Right ventricle myocardium superior (tissue), 1 donor: ENCODE measurements at places on chromosomes 6 and 20. TPM values are rescaled to one million over a fixed set of nuclear protein-coding genes. Genes with fewer than 3 reads are reported as not detected.

The FOXS1 gene
- 0.62 TPM for total RNA-seq

The TINAG gene
- total RNA-seq = 0.16 TPM

The EEF1A2 gene
- 1,229 TPM for total RNA-seq

The SAMHD1 gene
- total RNA-seq = 44.1 TPM

The NOP56 gene
- total RNA-seq = 45.6 TPM

The COL9A3 gene
- total RNA-seq = 2.7 TPM

DNA sequence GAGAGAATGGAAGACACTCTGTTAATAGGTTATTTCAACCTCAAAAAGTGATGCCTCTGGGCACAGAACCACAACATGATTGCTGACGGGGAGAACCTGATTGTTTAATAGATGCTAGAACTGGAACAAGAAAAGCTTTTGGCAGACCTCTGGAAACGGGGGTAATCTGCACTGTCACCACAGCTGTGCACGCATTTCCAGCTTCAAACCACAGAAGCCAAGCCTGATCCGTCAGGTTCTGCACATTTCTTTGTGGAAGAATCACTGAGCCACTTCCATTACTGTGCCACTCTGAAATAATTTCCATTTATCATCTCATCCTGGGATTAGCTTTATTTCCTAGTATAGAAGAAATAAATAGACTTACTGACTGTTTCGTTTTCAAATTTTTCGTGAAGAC is 309.3 kb downstream of the FARS2 start:
- DNase-seq = no peak

GRCh38 chr6:39999006-39999867 is 65.0 kb upstream of the MOCS1 start:
- DNase-seq = no peak

DNA sequence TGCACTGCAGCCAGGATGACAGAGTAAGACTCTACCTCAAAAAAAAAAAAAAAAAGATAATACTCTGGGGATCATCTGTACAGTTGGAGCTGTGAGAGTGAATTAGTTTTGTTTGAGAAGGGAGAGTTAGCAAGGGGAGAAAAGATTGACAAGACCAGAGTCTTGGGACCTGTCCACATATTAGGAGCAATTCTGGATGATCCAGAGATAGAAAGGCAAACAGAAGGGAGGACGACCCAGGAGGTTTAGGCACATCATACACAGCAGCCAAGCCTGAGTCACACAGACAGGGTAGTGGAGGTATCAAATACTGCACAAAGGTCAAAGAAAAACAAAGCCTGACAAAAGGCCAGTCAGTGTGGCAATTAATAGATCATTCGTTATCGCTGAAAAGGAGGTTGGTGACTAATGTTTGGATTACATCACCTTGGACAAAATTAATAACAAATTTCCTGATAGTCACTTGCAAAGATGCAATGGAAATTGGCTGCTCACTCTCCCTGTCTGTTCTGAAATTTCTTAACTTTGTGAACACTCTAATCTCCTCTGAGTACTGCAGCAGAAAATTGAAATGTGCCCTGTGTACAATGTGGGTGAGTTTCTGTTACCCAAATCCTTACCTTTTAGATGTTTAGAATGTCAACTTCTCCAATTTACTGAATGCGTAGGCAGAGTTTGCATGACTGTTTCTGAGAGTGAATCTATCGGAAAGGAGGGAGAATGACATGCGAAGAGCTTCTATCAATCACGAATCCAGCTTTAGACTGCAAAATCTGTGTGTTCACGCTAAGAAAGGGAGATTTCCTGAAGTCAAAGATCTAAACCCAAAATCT is 105.4 kb downstream of the TSHZ2 start:
- no peak for DNase-seq

DNA sequence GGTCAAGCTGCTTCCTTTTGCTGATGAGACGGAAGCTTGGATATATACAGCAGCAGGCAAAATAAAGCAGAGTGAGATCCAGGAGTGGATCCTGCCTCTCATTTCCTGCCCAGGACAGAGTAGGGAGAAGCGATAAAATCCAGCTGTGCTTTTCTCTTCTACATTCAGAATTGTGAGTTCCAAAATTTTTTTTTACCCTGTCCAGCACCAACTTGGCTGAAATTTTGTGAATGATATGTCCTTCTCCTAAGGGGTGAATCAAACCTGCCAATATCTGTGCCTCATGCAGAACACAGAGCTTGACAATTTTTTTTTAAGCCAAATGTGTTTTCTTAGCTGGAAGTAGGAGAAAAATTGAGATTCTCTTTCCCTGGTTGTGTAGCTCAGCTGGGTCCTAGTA is 235.6 kb upstream of the CHD6 start:
- no peak for DNase-seq

DNA sequence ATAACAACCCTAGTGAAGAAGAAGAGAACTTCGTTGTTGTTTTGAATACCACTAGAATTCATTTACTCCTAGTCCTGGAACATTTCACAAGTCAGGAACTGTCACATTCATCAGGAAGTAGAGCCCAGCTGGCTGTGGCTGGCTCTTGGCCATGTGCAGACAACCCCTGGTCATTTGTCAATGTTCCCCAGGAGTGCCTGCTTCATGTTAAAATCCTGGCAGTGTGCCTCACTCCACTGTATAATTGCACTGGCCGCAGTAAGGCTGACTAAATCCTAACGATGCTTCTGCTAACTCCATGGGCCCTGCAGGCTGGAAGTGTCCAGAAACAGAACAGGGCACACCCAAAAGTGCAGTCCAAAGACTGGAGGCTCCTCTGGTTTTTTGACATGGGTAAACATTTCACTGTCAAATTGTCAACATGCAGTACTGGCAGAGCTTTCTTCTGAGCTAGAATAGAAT is 41.5 kb upstream of the ADGRF1 start:
- DNase-seq = peak; percentile 95

GRCh38 chr6:160102956-160103824 is 18.4 kb upstream of the SLC22A1 start:
- DNase-seq = no peak

- no peak for DNase-seq
Observed at GRCh38 chr6:54827010-54827409, 19.6 kb upstream of the FAM83B start.

- DNase-seq = no peak
Observed at GRCh38 chr6:10976571-10976970, 67.5 kb downstream of the ELOVL2 start.

DNA sequence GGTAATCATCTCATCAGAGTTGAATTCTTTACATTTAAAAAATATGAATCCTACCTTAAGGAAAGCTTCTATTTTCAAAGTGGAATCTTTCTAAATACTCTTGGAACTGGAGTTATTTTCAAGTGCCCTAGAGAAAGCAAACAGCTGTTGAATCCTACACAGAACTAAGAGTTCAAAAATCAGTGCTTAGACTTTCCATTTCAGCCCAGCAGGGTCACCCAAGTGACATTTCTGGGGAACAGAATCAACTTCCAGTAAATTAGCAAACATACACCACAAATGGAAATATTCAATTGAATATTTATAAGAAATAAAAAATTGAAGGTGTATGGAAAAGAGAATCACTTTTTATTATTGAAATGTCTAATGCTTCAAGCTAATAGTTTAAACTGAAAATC is 427.7 kb upstream of the NOX3 start:
- no peak for DNase-seq

DNA sequence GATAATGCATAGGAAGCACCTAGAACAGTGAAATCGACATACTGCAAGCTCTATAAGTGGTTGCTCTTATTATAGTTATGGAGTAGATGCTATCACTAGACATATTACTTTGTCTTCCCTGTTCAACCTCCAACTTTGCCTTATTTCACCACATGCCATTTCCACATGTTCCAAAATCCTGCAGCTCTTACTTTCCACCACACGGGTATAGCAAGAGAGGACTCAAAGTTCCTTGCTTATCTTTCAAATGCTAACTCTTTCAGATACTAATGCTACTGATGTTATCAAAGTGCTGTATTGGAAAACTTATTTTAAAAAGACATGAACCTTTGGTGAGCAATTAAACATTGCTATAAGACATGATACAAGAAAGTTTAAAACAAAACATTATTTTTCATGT is 1130.1 kb downstream of the HACE1 start:
- DNase-seq = no peak

DNA sequence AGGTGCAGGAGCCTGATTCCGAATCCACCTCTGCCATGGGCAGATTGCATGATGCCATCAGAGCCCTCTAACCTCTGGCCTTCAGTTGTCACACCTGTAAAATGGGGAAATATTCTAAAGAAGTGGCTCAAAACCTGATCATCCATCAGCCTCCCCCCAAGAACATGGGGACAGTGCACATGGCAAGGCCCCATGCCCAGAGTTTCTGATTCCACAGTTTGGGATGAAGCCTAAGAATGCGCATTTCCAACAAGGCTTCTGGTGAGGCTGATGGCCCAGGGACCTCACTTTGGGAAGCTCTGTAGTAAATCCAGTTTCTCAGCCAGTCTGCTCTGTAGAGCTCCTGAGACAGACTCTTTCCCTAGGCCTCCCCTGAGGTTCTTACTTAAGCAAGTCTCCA is 119.9 kb upstream of the CD93 start:
- DNase-seq = no peak

- DNase-seq = no peak
Observed at GRCh38 chr20:48722002-48722731, 105.6 kb downstream of the PREX1 start.

DNA sequence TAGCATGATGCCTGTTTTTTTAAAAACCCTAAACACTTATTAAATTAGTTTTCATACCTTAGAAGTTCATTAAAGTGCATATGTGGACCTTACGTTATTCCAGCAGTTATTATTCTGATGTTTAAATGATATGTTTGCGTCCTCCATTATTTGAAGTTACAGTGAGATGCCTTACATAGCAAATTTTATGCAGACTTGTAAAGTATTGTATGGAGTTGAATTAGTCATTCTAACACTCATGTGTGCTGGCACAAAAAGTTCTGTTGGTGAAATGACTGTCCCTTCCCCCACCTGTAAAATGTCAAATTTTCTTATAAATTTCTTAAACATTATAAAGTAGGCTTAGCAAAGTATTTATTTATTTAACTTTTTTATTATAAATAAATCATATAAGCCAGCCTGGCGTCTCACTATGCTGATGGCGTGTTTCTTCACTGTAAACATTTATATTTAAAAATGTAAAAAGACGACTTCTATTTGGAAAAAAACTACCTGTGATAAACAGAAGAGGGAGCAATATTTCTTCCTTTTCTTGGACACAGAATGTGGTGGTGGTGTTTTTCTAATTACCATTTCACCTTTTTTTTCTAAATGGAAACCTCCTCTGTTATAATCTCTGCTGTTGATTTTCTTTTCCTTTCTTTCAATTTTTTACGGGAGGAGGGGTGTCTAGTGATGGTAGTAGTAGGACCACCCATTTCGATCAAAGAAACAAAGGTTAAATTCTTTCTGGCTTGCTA is 155.4 kb downstream of the RFPL4B start:
- DNase-seq = no peak

- no peak for DNase-seq
Observed at GRCh38 chr6:43831191-43831590, 61.2 kb downstream of the VEGFA start.
